ENCODE measurements at places on chromosomes 6 and 20. TPM values are rescaled to one million over a fixed set of nuclear protein-coding genes. Genes with fewer than 3 reads are reported as not detected.

The LPA gene
- polyA plus RNA-seq = 0.08 TPM

The KCNB1 gene
- 0.33 TPM for polyA plus RNA-seq

The CPNE5 gene
- 0.81 TPM for polyA plus RNA-seq

The LINC00237 gene
- not detected for polyA plus RNA-seq

The ARFGEF3 gene
- 0.20 TPM for polyA plus RNA-seq

The RIN2 gene
- polyA plus RNA-seq = 14.0 TPM

The HLA-DRB1 gene
- polyA plus RNA-seq = 40.3 TPM

The ANKRD6 gene
- 2.9 TPM for polyA plus RNA-seq

The LBP gene
- polyA plus RNA-seq = not detected

The SLC22A7 gene
- polyA plus RNA-seq = not detected

The B3GAT2 gene
- 0.10 TPM for polyA plus RNA-seq

The LST1 gene
- 2.8 TPM for polyA plus RNA-seq

The SRF gene
- 23.7 TPM for polyA plus RNA-seq

The SAYSD1 gene
- 7.9 TPM for polyA plus RNA-seq

The DSP gene
- polyA plus RNA-seq = 349 TPM

The SSTR4 gene
- not detected for polyA plus RNA-seq

The TMEM170B gene
- 0.22 TPM for polyA plus RNA-seq

The VSX1 gene
- not detected for polyA plus RNA-seq

The TMC2 gene
- not detected for polyA plus RNA-seq

The DAAM2 gene
- 10.7 TPM for polyA plus RNA-seq

The GGT7 gene
- 3.7 TPM for polyA plus RNA-seq

The DLGAP4 gene
- polyA plus RNA-seq = 24.3 TPM

The THBD gene
- polyA plus RNA-seq = 9.5 TPM

The TREML1 gene
- 0.07 TPM for polyA plus RNA-seq

The BPIFB2 gene
- polyA plus RNA-seq = 0.08 TPM

The OR2J3 gene
- not detected for polyA plus RNA-seq

The RAE1 gene
- 8.6 TPM for polyA plus RNA-seq

The PPP1R14C gene
- polyA plus RNA-seq = 7.8 TPM

The CLPSL2 gene
- polyA plus RNA-seq = not detected

The FAM184A gene
- polyA plus RNA-seq = 0.73 TPM

The BMP7 gene
- 17.6 TPM for polyA plus RNA-seq

The PPIL4 gene
- 10.1 TPM for polyA plus RNA-seq

The ZNF831 gene
- polyA plus RNA-seq = 0.16 TPM

The NMBR gene
- polyA plus RNA-seq = not detected

The GSTA1 gene
- 3.1 TPM for polyA plus RNA-seq

The DEF6 gene
- 25.2 TPM for polyA plus RNA-seq

The BTN1A1 gene
- not detected for polyA plus RNA-seq

The SPATA25 gene
- 0.96 TPM for polyA plus RNA-seq

The PRPH2 gene
- 0.21 TPM for polyA plus RNA-seq

The LY6G6F gene
- not detected for polyA plus RNA-seq

The HSPA1L gene
- 0.42 TPM for polyA plus RNA-seq
